ENCODE measurements at places on chromosomes 1 and 21. TPM values are rescaled to one million over a fixed set of nuclear protein-coding genes. Genes with fewer than 3 reads are reported as not detected.

- no peak for DNase-seq
Measured at GRCh38 chr1:167564612-167565270, 11.2 kb upstream of the CREG1 start.

DNA sequence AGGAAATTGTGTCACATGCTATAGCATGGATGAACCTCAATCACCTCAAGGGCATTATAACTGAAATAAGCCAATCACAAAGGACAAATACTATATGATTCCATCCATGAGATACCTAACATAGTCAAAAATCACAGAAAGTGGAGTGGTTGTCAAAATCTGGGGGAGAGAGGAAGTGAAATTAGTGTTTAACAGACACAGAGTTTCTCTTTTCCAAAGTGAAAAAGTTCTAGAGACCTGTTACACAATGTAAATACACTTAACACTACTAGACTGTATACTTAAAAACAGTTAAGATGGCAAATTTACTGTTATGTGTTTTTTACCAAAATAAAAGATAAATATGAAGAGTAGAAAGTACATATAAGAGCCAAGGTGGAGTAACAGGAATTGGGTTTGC, 31.8 kb downstream of the ZNF644 start:
- no peak for DNase-seq

- DNase-seq: no peak
Measured at GRCh38 chr1:67888216-67889106, 55.2 kb upstream of the GNG12 start.

USP21 gene
- total RNA-seq: 4.6 TPM

DNA sequence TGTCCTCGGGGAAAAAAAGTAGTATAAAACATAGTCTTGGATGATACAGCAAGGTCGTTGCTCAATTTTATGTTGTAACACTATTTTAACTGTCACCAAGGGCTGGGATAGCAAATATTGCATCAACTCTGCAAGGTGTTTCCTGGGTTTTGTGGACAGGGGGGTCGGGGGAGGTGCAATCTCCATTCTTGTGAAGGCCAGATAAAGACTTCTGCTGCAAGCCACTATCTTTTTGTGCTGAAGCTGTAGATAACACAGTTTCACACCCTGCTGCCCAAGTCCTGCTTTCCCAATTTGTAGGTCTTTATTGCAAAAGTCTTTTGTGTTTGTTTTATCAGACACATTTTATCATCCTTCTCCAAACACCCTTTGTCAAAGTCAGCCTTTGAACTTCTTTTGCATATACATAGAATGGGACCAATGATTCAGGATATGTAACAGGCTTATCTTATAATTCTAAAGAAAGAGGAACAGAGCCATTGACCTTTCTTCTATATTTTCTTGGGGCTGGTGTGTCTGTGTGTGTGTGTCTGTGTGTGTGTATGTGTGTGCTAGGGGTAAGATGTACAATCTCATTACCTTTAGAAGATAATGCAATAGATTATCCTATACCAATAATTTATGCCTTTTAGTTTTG, 140.6 kb downstream of the RUNX1 start:
- no peak for DNase-seq

GBP7 gene
- total RNA-seq: not detected

DNA sequence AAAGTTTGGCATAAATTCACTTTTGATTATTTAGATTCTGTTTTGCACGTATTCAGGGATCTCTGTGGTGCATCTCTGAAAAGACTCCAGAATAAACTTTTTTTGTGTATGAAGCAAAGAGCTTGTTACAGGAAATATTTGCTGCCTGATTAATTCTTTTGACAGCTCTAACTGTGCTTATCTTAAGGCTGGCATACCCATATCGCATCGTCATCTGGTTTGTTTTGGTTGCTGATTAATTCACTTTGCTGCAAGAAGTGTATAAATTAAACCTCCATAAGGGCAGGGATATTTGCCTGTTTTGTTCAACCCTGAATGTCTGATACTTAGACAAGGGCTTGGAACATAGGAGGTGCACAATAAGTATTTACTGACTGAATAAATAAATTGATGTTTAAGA, 17.5 kb upstream of the DUSP10 start:
- DNase-seq: peak; percentile 57

GUK1 gene
- total RNA-seq: 372 TPM

DNA sequence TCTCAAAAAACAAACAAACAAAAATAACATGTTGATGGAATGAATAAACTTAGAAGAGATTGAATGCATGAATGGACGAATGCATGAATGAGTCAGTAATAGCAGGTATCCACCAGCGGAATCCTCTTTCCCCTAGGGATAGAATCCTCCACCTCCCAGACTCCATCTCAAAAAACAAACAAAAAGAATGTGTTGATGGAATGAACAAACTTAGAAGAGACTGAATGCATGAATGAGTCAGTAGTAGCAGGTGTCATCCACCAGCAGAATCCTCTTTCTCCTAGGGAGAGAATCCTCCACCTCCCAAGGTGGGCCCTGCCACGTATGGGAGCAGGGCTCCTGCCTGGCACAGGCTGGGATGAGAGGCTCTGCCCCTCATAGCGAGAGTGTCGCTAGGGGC, 26.8 kb upstream of the RNF19B start:
- no peak for DNase-seq

ACOT7 gene
- total RNA-seq: 69.0 TPM

- DNase-seq: no peak
Measured at GRCh38 chr1:68917456-68917855, 420.6 kb upstream of the DEPDC1 start.

ANGPTL7 gene
- not detected for total RNA-seq

DNA sequence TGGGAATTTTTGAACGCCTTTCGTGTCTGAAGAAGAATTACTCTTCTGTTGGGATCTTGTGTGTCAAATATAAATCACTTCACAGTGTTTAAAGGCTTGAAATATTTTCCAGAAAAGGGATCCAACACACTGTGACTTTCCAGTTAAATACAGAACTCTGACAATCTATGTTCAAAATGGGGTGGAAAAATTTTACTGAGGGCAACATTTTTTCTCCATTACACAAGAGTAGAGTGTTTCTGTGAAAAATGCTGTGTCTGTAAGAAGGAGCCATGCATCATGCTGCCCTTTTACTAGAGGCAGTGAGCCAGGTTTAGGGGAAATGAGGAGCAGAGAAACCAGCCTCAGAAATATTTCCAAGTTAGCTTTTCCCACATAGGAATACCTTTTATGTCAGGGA, 86.5 kb downstream of the VPS13D start:
- DNase-seq: no peak

DNA sequence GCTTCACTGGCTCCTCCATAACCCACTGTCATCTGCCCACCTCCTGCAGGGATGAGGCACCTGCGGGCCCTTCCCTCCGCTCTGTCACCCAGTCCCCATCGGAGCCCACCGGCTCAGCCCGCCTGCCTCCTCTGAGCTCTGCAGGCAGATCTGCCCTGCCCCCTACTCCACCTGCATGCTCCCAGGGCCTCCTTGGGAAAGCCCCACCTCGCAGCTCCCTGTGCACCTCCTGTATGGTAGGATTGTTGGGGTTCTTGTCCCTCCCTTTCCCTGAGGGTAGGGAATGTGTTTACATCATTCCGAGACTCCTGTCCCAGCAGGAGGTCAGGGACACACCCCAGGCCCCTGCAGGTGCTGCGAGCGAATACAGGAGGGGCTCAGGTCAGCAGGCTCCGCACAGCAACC, 50.5 kb downstream of the SIK1 start:
- DNase-seq: no peak

DNA sequence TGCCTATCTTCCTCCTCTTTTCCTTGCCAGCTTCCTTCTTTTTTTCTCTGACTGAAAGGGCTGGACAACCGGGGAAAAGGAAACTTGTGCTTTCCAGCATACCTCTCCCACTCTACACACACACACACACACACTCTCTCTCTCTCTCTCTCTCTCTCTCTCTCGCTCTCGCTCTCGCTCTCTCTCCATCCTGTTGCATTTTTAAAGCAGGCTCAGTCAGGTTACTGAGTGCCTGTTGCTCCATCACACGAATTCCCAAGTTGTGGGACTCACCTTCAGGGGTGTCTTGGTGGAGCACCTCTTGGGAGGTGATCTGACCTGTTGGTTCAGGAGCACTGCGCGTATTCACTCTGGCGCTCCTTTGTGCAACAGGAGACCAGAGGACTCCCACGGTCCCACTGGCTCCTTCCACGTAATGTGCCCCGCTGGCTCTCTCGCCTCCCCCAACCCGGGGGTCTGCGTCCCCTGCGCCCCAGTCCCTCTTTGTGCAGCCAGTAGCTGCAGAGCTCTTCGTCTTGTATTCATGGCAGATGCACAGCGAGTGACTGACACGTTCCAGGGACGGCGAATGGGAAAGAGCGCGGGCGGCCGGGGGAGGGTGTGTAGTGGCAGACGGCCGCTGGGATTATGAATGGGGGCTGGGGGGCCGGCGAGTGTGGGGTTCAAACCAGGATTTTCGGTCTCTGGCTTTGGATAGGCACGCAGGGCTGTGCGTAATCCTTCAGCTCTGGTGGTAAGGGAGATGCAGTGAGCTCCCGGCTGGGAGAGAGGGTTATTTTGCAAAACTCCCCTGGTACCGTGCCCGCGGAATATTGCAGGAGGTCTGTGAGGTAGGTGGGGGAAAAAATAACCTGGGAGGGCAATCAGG, 660 bp upstream of the PDE4B start:
- DNase-seq: no peak

Measured in pulmonary artery endothelial cell (primary cell).